ENCODE measurements at places on chromosomes 16 and 17.

- DNase-seq = peak; percentile 27
Measured at GRCh38 chr17:9644910-9645751, at the start of gene USP43. Gene USP43 (plus strand): TSS chr17:9645517. CDS start chr17:9645633, 116 bp downstream.

- DNase-seq = no peak
Measured at GRCh38 chr16:66358231-66358630, 8.3 kb upstream of the CDH5 start.

DNA sequence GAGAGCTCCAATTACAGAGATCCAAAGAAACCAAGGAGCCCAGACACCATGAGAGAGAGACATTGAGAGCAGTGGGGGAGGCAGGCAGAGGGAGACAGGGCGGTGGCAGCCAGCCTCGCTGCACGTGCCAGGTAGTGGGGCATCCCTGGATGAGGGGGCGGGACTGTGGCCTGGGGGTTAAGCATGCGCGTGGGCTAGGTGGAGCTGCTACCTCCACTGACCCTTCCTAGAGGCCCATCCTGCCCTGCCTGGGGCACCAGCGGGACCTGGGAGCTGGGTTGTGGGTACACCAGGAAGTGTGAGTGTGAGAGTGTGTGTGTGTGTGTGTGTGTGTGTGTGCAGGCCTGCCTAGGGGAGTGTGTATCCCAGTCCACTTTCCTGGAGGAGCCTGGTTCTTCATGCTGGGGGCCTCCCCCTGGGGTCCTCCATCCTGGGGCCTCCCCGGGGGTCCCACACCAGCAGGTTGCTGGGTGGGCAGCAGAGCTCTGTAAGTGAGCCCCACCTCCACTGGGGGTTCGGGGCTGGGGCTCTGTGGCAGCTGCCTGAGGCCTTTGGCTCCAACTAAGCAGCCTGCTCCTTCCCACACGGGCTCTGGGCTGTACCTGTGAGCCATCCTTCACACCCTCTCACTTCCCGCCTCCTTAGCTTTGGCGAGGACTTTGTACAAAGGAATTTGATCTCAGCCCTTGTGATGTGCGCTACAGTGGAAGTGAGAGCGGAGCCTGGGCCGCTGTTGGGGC lies 127.4 kb downstream of the IRF8 start:
- DNase-seq = no peak

GRCh38 chr17:46976626-46977270 lies 2.3 kb downstream of the RPRML start:
- DNase-seq = no peak

- DNase-seq = no peak
Measured at GRCh38 chr17:60079401-60080243, 901 bp upstream of the HEATR6 start.

- no peak for DNase-seq
Measured at GRCh38 chr16:57278494-57278893, 6.0 kb downstream of the PLLP start.

DNA sequence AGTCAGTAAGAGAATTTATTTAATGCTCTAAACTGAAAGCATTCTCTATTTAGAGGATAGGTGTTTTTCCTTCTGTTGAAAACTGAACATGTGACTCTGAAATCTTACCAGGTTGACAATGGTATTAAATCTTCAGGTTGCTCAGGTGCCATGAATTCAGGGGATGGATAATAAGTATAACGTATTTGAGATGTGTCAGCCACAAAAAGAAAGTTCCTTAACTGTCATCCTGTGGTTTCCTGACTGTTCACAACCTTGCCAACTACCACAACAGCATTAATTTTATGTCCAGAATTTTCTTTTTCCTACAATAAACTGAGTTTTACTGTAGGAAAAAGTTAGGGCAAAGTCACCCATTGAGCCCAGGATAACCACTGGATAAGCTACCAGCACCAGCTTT lies 243.3 kb upstream of the PSMD7 start:
- no peak for DNase-seq

GRCh38 chr17:57259306-57259705 lies 3.0 kb downstream of the MSI2 start:
- no peak for DNase-seq

- no peak for DNase-seq
Measured at GRCh38 chr16:73161977-73162376, 114.0 kb upstream of the ZFHX3 start.

GRCh38 chr17:37025847-37026530 lies 77.2 kb downstream of the AATF start:
- no peak for DNase-seq

- DNase-seq = no peak
Measured at GRCh38 chr17:12388226-12388625, 277.5 kb upstream of the MYOCD start.

GRCh38 chr16:19883296-19883965 lies 1.2 kb downstream of the GPRC5B start:
- peak; percentile 26 for DNase-seq

- DNase-seq = no peak
Measured at GRCh38 chr16:68948230-68948910, 105.0 kb downstream of the TANGO6 start.

Measured in activated naive CD4-positive, alpha-beta T cell treated with anti-CD3 and anti-CD28 coated beads, Interleukin-2, amount 10 ng/mL, durations not matched to agents 7 days and 5 days (primary cell).